NCI-H524 (cell line): ENCODE measurements at places on chromosomes 7 and 10.

GRCh38 chr7:93873998-93874574, 16.5 kb downstream of the TFPI2 start:
- no peak for DNase-seq

DNA sequence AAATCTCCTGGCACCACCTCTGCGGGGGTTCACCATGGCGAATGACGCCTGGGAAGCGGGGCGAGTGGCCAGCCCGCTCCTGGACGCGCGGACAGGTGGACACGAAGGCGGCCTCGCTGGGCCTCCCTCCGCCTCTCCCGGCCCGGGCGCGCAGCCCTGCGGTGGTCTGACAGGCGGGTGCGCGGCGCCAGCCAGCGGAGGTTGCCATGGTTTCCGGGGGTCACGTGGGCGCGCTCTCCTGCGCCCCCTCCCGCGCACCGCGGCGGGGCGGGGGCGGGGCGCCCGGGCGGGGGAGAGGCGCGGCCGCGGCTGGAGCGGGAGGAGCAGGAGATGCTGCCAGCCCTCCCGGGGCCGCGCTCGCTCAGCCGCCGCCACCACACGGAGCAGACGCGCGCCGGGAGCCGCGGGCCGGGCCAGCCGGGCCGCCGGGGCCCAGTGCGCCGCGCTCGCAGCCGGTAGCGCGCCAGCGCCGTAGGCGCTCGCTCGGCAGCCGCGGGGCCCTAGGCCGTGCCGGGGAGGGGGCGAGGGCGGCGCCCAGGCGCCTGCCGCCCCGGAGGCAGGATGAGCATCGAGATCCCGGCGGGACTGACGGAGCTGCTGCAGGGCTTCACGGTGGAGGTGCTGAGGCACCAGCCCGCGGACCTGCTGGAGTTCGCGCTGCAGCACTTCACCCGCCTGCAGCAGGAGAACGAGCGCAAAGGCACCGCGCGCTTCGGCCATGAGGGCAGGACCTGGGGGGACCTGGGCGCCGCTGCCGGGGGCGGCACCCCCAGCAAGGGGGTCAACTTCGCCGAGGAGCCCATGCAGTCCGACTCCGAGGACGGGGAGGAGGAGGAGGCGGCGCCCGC, at the start of gene PRKAR2B:
Gene PRKAR2B, plus strand, starts transcription at position 359 of the 848 bp plus-strand sequence. Its CDS starts 203 bp downstream, at position 562.
- peak; percentile 84 for DNase-seq

DNA sequence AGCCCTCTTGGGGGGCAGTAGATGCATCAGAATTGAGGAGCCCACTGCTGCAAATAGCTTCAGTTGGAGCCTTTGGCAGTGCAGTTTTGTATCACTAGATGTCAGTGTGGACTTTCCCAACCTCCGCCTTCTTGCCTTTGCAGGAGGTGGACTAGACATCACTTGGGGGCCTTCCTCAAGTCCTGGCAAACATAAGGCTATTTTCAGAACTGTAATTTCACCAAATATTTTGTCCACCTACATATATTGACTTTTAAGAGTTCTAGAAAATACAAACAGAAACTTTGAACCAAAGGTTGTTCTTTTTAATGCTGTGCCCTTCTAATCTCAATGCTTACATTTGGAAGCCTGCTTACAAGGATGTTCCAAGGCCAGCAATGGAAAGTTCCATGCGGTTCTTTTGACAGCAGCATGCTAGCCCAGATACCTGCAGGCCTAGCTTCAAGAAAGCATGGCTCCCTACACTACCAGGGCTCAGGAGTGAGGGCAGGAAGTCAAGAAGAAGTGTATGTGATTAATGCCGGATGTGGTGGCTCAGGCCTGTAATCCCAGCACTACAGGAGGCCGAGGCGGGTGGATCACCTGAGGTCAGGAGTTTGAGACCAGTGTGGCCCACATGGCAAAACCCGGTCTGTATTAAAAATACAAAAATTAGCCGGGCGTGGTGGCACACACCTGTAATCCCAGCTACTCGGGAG, 8.0 kb upstream of the ZNRF2 start:
- peak; percentile 36 for DNase-seq

- DNase-seq, result no peak
These were observed 396.2 kb downstream of the REEP3 start for GRCh38 chr10:63917363-63917762.

DNA sequence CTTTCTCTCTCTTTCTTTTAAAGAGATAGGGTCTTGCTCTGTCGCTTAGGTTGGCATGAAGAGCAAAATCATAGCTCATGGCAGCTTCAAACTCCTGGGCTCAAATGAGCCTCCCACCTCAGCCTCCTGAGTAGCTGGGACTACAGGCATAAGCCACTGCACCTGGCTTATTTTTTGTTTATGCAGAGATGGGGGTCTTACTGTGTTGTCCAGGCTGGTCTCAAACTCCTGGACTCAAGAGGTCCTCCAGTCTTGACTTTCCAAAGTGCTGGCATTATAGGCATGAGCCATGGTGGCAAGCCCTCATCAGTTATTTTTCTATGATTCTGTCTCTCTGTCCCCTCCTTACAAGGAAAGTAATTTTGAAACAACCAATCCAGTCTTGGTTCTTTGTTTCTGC, 1.1 kb upstream of the BAG3 start:
- no peak for DNase-seq

GRCh38 chr10:118638680-118639079, 43.2 kb upstream of the PRLHR start:
- no peak for DNase-seq

DNA sequence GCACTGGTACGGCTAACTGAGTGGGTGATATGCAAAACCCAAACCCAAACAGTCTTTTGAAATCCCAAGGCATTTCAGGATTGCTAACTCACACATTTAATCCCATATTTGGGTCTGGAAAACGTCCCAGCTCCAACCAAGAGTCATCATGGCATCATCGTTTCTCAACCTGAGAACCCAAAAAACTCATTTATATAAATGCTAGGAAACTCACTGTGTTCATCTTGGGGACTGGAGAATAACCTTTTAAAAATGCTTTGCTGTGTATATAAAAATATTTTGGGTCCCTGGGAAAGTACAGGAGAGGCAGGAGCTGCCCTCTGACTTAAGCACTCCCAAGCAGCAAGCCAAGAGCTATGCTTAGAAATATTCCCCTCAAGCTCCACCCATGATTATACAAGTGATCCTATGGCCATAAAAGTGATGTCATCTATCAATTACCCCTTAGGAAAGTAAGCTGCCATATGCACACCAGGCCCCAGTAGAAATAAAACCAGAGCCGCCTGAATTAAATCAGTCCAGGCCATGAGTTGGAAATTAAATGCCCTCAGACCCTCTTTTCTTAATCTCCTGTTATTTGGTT, 352.1 kb downstream of the FRMD4A start:
- no peak for DNase-seq

DNA sequence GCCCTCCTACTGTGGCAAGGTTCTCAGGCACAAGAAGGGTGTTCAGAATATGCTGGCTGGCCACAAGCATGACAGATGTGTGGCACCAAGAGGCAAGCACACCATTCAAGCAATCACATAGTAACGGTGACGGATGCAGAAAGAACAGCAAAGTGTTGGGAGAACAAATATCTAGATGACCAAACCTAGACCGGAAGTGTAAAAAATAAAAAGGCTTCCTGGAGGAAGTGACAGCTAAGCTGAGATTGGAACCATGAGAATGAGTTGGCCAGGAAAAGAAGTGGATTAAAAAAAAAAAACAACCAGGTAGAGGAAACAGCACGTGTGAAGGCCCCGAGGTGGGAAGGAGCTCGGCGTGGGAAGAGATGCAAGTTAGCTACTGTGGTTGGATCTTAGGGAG, 22.0 kb downstream of the GHRHR start:
- no peak for DNase-seq

DNA sequence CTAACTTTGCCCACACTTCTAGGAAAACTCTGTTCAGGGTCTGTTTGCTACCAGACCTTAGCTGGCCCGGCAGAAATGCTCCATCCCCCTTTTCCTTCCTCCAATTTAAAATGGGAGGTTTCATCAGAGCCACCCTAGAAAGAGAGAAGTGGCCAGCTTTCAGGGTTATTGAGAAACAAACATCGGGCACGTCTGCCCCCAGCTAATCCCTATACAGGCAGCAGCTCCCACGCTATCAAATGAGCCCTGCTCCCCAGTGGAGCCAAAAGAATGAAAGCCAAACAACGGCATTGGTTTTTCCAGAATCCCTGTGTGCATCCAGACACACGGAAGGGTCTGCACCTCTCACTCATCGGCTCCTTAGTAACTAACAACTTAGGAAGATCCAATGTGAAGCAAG, 132.5 kb downstream of the GRID1 start:
- no peak for DNase-seq

DNA sequence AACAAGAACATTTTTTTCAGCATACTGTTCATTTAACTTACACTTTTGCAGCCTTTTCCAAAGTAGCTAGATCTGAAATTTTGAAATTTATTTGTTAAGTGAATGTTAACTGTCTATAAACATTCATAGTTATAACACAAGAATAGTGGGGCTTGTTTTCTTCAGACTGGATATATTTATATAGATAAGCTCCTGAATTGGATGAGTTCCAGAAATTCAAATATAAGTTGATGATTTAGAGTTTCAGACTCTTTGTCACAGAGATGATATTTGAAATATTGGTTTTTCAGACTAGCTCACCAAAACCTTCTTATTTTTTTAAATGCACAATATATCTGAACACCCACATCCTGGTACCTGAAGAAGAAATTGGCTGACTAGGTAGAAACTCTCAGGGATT, 44.0 kb downstream of the ZNRF2 start:
- no peak for DNase-seq

- DNase-seq, result no peak
These were observed 181.5 kb downstream of the EXOC4 start for GRCh38 chr7:133434246-133434865.

DNA sequence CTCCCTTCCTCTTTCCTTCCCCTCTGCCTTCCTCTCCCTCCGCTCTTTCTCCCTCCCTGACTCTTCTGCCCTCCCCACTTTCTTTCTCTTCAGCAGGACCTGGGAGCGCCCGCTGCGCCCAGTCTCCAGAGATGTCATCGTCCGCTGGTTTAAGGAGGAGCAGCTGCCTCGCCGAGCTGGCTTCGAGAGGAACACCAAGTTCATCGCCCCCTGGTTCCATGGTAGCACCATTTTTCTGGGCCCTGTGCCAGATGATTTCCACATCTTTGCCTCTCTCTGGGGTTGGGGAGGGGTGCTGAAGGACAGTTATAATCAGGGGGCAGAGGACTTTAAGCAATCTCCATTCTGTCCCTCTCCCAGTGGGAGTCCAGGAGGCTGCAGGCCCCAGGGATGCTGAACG, 71.6 kb downstream of the SH2D4B start:
- DNase-seq, result peak; percentile 75

DNA sequence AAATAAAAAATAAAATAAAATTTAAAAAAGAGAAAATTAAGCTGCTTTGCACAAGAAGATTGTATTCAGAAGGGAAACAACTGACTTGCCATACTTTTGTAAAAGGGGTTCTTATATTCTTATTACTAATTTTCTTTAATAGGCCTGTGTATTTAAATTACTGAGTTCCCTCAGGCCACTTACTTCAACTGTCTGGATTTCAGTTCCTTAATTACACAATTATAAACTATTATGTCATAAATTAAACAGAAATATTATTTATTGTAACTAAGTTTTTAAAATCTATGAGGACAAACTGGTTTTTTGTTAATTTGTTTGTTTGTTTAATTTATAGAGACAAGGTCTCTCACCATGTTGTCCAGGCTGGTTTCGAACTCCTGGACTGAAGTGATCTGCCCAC, 22.4 kb upstream of the MICU1 start:
- DNase-seq, result no peak

DNA sequence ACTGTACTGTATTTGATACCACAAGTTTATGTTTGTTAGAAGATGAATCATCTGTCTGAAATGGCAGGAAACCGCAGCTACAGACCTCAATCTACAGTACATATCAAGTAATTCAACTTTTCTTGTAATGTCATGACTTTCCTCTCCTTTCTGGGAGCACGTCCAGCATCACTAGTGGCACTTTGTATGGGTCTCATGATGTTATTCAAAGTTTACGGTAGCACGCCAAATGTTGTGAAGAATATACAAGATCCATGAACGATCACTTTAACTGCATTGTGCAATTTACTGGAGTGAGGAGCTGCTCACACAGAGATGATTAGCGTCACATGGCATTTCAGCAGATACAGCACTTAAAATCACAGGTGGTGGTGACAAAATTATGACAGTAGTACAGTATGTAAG, 257.8 kb upstream of the GNAI1 start:
- peak; percentile 7 for DNase-seq

- DNase-seq, result no peak
These were observed 44.7 kb upstream of the PITRM1 start for GRCh38 chr10:3217301-3217700.

DNA sequence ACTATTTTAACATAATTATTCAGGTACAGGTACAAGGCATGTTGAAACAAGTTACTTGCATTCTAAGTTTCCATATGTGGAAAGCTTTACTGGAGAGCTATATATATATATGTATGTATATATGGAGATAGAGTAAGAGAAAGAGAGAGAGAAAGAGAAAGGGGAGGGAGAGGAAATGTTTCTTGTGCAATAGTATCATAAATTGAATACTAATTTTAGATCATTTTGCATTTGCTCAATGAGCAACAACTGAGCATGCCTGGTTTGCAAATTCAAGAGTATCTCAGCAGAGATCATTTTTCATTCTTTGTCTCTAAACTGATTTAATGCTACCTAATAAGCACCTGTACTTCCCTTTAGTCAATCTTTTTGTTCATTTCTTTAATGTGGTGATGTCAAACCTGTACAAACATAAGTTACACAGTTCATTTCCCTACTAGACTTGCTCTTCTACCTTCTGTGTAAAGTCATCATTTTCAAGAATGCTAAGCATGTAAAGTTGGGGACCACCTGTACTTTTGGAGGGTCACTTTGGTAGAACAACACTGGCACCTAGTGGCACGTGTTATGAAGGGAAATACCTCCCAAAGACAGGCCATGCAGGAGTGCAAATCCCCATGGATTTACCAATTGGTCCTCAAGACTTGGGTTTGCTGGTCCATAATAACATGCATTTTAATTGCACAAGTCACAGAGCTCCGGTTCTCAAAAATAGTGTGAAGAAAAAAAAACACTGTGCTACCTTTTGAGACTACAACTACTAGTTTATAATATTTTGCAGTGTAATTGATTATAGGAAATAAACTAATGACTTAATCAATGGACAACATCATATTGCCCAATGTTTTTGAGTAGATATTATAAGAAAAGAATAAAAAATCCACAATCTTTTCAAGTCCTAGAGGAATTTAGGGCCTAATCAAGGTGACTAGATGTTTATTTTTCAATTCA, 431.2 kb upstream of the IGFBP3 start:
- DNase-seq, result peak; percentile 30

- DNase-seq, result no peak
These were observed 1298.8 kb downstream of the TYW1 start for GRCh38 chr7:68295386-68295785.

GRCh38 chr10:30510184-30510931, 76.4 kb downstream of the MAP3K8 start:
- DNase-seq, result no peak

GRCh38 chr7:108716783-108717182, 147.1 kb downstream of the DNAJB9 start:
- DNase-seq, result no peak

DNA sequence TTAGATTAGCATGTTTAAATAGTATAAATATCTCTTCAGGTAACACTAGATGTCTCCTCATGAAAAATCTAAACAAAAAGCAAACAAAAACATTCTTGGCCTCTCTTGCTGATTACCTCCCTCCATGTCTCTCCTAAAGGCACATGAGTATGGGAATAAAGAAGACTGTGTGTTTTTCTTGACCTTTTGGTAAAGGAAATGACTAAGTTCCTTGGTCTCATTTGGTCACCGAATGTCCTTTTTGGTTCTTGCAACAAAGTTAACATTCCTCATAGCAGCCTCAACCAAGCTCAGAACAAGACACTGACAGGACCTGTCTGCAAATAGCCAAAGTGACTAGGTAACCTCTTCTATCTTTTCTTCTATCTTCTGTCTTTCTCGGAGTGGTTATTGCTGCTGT, 35.5 kb downstream of the POM121L12 start:
- DNase-seq, result no peak
